ENCODE measurements at places on chromosomes 4 and X. TPM values are rescaled to one million over a fixed set of nuclear protein-coding genes. Genes with fewer than 3 reads are reported as not detected.

- no peak for DNase-seq
Observed at GRCh38 chr4:40283413-40283812, 51.7 kb upstream of the CHRNA9 start.

DNA sequence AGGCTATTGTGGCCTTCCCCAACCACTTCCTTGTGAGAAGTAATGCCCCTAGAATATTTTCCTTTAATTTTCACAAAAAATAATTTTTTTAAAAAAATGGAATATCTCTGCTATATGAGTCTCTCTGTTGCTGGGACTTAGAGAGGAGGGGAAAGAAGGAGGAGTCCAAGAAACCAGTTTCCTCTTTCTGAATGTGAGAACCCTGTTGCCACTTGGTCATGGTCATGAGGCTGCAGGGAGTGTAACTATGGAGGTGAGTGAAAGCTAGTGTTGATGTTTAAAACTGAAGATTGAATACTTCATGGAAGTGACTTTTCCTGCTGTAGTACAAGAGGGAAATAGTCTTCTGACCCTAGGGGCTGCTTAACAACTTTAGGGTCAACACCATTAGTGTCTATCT, 20.4 kb downstream of the KIAA1210 start:
- DNase-seq: no peak

DNA sequence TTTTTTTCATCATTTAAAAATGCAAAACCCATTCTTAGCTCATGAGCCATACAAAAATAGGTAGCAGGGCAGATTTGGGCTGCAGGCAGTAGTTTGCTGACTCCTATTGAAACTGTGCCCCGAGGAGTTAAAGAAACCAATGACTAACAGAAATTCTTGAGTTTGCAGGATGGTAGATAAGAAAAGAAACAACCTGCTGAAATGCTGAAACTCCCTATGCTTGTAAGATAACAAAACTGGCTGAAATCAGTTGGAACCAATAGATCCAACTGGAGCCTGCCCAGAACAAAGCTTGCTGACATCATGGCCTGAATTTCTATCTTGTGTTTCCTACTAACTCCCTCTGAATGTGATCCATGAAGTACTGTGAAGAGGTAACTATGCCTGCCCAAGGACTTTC, 68.6 kb downstream of the ANOS1 start:
- no peak for DNase-seq

DNA sequence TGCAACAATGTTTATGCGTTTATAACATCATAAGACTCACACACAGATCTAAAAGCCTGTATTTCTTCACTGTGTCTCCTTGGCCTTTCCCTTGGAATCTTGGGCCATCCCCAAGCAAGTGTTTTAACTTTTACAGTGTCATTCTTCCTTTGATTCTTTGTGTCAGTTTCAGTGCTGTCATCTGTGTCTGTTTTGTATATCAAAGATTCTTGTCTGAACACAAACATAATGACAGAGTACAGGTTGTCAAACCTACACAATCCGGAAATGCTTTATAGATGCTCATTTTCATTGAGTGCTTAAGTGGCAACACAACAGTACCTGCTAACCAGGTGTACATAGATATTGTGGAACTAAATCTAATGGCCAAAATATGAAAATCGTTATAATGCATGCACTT, 1500.0 kb downstream of the TECRL start:
- no peak for DNase-seq

GRCh38 chr4:56371426-56372220, 15.7 kb downstream of the AASDH start:
- no peak for DNase-seq

GRCh38 chrX:112834031-112834845, 6.4 kb downstream of the AMOT start:
- no peak for DNase-seq

GRCh38 chr4:10121568-10122208, 5.1 kb upstream of the WDR1 start:
- DNase-seq: no peak

NXF2B gene
- 1.0 TPM for total RNA-seq

ARHGEF6 gene
- total RNA-seq: 33.7 TPM

PDGFC gene
- 30.6 TPM for total RNA-seq

CENPVL2 gene
- total RNA-seq: not detected

MXRA5 gene
- total RNA-seq: 7.0 TPM

Measured in lower lobe of right lung (tissue), 2 donors.